ENCODE measurements at places on chromosomes 5 and 9. TPM values are rescaled to one million over a fixed set of nuclear protein-coding genes. Genes with fewer than 3 reads are reported as not detected.

Gene PNPLA7
- total RNA-seq, result 0.80 TPM

Gene GNPDA1
- 26.5 TPM for total RNA-seq

GRCh38 chr9:105127863-105128220 is 116.6 kb upstream of the SLC44A1 start:
- DNase-seq, result peak; percentile 25

- DNase-seq, result no peak
These were observed 4.0 kb downstream of the LPCAT1 start for GRCh38 chr5:1519631-1520210.

- no peak for DNase-seq
These were observed 10.5 kb upstream of the GCNT1 start for GRCh38 chr9:76448501-76448900.

Gene LRRC70
- total RNA-seq, result 5.8 TPM

Gene LCN15
- not detected for total RNA-seq

DNA sequence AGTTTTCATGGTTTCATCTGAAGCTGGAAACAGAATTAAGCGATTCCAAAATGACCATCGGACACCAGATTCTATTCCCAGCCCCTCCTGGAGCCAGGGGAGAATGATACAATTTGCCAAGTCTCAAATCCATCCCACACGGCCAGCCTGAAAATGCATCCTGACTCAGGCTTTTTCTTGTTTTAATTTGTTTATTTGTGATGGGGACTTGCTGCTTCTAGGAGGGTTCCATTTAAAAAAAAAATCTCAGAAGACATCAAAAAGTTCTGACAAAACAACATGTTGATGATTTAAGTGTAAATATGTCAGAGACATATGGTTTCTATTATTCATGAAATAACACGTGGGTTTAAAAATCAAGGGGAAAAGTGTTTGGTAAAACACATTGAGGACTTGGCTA is 173.2 kb downstream of the GAS1 start:
- DNase-seq, result peak; percentile 68

DNA sequence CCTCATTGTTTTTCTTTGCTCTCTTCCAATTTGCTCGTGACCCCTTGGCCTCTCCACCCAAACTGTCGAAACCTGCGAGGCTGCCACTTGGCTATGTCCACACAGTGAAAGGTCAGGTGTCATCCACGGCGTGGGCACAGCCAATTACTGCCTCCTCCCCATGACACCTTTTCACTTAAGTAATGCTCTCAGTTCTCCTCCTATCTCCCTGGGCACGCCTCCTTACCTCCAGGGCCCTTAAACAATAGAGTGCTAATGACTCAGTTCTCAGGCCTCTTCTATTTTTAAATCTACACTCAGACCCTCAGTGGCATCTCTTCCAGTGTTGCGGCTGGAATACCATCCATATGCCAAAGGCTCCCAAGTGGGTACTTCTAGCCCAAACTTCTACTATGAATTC is 256.8 kb downstream of the ROR2 start:
- DNase-seq, result no peak

- no peak for DNase-seq
These were observed 40.0 kb downstream of the EBF1 start for GRCh38 chr5:159059722-159060121.

GRCh38 chr5:71883742-71884103 is 164.6 kb downstream of the CARTPT start:
- DNase-seq, result peak; percentile 58

Gene FAM151B
- 5.7 TPM for total RNA-seq

Gene COX7C
- 641 TPM for total RNA-seq

Gene MAP1B
- 36.4 TPM for total RNA-seq

DNA sequence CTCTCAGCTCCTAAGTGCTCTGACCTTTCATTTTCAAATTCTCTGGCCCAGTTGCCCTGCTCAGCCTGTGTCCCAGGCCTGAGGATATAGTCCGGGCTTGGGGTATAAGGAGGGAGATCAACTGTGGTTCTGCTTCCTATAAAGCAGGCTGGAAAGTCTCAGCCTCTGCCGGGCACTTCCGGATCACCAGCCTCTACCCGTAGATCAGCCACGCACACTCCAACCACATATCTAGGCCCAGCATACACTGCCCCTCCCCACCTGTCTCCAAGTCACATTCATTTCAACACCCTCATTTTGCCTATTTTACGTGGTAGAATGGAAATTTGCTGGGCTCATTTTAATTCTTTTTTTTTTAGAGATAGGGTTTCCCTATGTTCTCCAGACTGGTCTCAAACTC is 3.1 kb downstream of the ZER1 start:
- DNase-seq, result no peak

Gene NKD2
- total RNA-seq, result 2.3 TPM

- peak; percentile 26 for DNase-seq
These were observed 300.6 kb downstream of the PARP8 start for GRCh38 chr5:50967009-50967562.

Gene MSMP
- total RNA-seq, result 0.18 TPM

Gene RNF183
- 0.04 TPM for total RNA-seq

Gene JMY
- total RNA-seq, result 9.1 TPM

Gene PAPPA
- total RNA-seq, result 1.3 TPM

DNA sequence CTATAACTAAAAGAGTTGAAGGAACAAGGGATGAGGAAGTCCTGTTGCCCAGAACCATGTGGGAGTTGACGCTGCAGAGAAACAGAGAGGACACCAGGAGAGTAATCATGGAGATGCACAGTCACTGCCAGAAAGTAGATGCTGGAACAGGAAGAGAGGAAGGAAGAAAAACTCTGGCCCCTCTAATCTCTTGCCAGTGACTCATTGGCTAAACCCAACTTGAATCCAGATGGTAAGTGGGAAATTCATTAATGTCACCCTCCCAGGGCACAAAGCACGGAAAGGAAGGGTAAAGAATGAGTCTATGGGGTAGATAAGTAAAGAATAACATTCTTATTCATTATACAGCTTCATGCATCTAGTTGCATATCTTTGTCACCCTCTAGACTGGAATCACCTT is 631.9 kb downstream of the PRELID2 start:
- no peak for DNase-seq

- DNase-seq, result no peak
These were observed 149.2 kb downstream of the CEP120 start for GRCh38 chr5:123273984-123274383.

Gene IL9
- not detected for total RNA-seq

Gene ROR2
- total RNA-seq, result 5.2 TPM

DNA sequence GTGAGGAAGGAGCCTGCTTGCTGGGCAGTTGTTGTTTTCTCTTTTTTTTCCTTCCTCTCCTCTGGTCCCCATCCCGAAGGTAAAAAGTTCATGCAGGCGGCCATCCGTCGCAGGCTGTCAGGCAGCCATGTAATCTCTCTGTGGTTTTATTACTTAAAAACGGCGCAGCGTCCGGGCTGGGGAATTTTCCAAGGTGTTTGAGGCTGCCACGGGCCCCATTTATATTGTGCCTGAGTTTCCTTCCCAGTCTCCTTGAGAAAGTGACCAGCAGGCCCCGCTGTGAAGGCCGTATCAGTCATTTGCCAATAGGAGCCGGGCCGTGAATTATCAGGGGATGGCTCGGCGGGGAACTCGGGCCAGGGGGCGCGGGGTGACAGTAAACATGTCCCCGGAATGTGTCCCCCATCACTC is 289.7 kb downstream of the PBX3 start:
- peak; percentile 51 for DNase-seq

- DNase-seq, result no peak
These were observed 276.0 kb downstream of the DMAC1 start for GRCh38 chr9:7523426-7524043.

- peak; percentile 64 for DNase-seq
These were observed 161.3 kb downstream of the LPAR1 start for GRCh38 chr9:110876929-110877328.

DNA sequence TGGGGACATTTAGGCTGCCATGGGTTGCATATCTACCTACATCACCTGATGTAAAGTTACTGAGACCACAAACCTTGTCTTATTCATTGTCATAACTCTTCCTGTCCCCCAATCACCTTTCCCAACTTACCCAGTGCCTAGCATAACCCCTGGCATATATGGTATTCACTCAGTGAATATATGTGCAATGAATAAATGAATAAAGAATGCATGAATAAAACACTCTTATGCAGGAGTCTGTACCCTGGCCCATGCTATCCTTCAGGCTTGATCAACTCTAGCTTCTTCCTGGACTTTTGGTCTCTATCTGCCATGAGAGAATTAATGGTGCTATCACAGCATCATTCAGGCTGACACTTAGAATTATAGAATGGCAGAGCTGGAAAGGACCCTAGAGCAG is 285.2 kb downstream of the SMARCA2 start:
- no peak for DNase-seq

Gene S100Z
- 0.09 TPM for total RNA-seq

Gene DIRAS2
- 0.93 TPM for total RNA-seq

DNA sequence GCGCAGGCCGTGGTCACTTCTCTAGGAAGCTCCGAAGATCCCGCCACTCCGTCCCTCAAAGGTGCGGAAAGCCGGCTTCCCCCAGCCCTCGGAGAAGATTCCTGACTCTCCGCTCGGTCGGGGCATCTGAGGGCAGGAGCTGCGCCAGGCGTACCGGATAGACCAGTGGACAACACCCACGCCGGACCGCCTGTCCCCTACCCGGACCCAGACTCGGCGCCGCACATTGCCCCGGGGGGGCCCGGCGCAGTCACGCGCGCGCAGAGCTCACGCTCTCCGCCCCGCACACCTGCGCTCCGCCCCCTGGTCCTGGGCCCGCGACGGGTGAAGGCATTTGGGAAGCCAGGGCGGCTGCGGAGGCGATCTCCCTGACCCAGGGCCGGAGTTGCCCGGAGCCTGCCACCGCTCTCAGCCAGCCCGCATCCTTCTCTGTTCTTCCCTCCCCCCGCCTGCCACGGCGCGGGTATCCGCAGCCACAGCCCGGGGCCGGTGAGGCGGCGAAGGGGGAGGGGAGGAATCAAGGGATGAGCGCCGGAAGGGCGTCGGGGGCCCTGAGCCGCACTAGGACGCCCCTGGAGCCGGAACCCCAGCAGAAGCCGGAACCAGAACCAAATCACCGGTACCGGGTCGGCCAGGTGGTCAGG is 448 bp downstream of the RELL2 start:
- no peak for DNase-seq

Gene CYLC2
- total RNA-seq, result not detected

DNA sequence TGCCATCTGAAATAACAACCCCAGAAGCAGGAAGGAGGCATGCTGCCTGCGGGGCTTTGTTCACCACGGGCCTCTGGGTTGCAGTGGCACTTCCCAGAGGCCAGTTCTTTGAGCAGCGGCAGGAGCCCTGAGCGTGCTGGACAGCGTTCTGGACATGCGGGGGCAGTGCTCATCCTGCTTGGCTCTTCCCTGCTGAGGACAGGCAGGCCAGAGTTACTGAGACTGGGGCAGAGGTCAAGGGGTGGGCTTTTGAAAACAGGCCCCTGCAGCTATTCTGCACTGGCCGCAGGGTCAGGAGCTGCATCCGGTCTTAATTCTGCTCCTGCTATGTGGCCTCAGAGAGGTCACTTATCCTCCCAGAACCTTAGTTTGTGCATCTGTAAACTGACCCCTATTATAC is 258.6 kb downstream of the FSTL4 start:
- DNase-seq, result no peak

Gene C9orf153
- total RNA-seq, result 0.49 TPM

Gene PCDHB4
- total RNA-seq, result 1.8 TPM

DNA sequence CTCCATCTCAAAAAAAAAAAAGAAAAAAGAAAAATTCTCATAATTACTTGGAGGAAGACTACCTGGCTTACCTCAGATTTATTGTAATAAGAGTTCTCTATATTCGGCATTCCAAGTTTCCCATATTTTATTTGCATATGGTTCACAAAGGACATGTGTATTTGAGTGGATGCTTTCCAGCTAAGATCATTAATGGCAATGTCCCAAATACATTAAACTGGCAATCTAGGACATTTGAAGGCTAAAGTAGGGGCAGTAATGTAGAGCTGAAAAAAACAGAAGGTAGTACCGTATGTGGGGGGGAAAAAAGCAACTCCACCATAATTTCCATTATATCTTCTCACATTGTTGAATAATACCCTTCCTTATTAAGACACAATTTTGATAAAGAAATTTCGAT is 4.9 kb downstream of the TUT7 start:
- peak; percentile 74 for DNase-seq

GRCh38 chr5:19322716-19323485 is 665.1 kb downstream of the CDH18 start:
- no peak for DNase-seq

Gene CSF1R
- total RNA-seq, result 9.2 TPM

Gene NAIP
- total RNA-seq, result 10.7 TPM

GRCh38 chr9:680106-680505 is 161.4 kb upstream of the DMRT1 start:
- no peak for DNase-seq

DNA sequence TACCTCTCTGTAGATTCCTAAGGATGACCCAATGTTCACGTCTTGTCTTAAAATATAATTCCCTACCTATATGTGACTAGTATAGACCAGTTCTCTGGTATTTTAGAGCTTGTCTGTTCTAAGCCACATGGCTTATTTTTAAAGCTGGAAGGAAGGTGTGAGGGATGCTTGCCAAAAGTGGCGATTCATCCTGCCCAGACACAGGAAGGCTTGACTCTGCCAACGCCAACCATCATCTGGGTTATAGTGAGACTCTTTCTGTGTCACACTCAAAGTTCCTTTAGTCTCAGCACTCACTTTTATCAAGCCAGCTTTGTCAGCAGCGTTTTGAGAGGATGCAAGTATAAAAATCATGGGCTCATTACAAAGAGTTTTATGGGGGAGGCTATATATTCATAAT is 500.0 kb downstream of the PTPRD start:
- DNase-seq, result no peak

GRCh38 chr9:124716808-124717207 is 54.3 kb downstream of the NR6A1 start:
- no peak for DNase-seq

Gene GRM6
- not detected for total RNA-seq

- no peak for DNase-seq
These were observed 62.4 kb downstream of the MAT2B start for GRCh38 chr5:163567811-163568210.

DNA sequence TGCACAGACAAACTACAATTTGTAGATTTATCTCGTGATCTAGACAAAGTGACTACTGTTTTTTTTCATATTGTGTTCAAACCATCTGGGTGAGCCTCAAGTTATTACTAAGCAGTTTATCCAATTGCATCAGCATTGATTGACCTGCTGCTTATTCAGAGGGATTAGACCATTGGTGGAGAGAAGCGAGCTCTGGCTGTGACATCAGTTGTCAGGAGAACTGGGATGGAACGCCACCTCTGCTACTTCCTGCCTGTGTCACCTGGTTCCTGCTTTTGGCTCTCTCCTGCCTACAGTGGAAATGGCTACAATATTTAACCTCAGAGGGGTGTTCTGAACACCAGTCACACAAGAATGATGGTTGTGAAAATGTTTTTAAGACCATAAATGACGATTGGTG is 12.1 kb downstream of the NR4A3 start:
- DNase-seq, result no peak

DNA sequence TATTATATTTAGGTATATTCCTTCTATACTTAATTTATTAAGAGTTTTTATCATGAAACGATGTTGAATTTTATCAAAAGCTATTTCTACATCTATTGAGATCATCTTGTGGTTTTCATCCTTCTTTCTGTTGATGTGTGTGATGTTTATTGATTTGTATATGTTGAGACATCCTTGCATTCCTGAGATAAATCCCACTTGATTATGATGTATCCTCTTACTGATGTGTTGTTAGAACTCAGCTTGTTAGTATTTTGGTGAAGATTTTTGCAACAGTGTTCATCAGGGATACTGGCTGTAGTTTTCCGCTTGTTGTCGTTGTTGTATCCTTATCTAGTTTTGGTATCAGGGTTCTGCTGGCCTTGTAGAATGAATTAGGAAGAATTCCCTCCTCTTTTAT is 213.6 kb downstream of the GDNF start:
- DNase-seq, result no peak

Data from muscle of leg (tissue), 16 donors.